Inflammatory macrophage (primary cell): ENCODE measurements at places on chromosomes 11 and 22.

GRCh38 chr11:76805206-76805913 lies 22.2 kb downstream of the TSKU start:
- peak; percentile 63 for DNase-seq

GRCh38 chr22:38353701-38354100 lies 36.5 kb upstream of the CSNK1E start:
- DNase-seq, result no peak

DNA sequence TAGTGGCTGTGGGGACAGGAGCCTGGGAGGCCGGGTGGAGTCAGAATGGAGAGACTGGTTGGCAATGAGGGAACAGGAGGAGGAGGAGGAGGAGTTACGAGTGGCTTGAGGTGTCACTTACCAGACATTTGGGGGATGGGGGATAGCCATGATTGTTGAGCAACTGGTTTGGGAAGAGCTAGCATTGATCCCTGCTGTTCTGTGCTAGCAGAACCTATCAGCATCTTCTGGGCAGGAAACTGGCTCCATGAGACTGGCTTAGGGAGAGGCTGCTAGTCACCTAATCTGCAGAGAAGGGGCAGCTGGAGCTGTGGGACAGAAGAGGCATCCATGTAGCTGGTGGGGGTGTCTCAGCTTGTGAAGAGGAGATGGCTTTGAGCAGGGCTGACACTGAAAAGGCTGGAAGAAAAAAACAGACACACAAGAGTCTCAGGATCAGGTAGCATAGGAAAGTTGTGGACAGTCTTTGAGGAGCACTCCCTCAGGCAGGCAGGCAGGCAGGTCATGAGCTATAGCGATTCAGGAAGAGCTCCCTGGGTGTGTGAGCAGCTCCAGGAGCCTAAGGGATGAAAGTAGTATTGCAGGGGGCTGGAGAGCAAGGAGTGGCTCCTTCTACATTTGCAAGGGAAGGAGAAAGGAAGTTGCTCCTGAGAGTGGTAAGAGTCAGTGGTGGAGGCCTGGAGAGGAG lies 22.3 kb downstream of the PIK3IP1 start:
- DNase-seq, result no peak

- no peak for DNase-seq
Observed at GRCh38 chr11:105148241-105148640, 8.7 kb upstream of the CARD18 start.

GRCh38 chr11:748007-748359 lies 719 bp downstream of the TALDO1 start:
- DNase-seq, result peak; percentile 42

DNA sequence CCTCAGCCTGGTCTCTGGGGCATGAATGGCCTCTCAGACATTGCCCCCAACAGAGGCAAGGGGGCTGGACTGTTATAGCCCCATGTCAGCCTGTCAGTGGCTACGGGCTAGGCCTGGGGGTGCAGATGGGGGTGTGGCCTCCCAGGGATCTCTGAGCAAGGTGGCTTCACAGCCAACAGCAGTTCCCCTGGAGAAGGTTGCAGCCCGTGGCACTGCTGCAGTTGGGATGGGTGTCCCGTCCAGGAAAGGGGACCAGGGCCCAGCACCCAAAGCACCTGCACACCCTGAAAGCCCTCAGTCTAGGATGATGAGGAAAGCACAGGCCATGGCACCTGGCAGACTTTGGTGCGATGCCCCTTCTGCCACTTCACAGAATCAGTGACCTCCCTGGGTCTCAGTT lies 101.3 kb downstream of the TP53I11 start:
- no peak for DNase-seq

DNA sequence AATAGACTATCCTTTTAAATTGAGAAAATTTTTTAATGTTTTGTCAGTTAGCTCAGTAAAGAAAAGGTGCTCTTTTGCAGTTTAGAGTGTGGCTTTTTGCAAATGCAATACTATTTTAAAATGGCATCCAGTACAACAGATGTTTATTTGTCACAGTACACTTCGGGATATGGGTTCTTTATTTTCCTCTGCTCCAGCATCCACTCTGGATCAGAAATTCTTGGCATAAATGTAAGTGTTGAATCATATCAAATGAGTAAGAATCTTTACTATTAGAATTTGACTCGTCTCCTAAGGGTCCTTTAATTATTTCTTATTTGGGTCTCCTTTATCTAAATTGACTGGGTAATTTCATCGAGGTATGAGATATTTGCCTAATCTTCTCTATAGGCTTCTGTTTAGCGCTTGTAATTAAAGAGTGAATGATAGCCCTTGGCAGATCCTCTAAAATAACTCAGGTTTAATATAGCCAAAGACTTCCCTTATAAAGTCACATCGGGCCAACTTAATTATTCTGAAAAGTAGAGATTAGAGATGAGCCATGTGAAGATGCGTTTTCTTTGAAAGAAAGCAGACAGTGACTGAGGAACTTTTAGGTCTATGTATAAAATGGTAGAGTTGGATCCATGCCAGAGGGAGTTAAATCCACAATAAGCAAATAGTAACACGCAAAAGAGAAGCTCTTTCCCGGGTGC lies 132.7 kb downstream of the CASP12 start:
- no peak for DNase-seq

DNA sequence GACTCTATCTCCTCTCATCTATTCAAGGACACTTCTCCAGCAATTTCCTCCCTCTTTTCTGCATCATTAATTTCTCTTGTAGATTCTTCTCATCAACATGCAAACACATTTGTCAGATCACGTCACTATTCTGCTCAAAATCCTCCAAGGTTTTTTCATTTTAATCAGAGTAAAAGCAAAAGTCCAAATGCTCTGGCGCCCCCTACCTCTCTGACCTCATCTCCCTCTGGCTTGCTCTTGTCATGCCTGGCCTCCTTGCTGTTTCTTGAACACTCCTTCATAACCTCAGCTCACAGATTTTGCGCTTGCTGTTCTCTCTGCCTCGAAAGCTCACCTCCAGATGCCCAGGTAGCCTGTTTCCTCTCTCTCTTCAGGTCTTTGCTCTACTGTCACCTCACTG lies 22.4 kb downstream of the RTCB start:
- no peak for DNase-seq

- peak; percentile 10 for DNase-seq
Observed at GRCh38 chr11:108115500-108116140, 5.7 kb upstream of the ACAT1 start.
